ENCODE measurements at places on chromosomes 4 and X.

DNA sequence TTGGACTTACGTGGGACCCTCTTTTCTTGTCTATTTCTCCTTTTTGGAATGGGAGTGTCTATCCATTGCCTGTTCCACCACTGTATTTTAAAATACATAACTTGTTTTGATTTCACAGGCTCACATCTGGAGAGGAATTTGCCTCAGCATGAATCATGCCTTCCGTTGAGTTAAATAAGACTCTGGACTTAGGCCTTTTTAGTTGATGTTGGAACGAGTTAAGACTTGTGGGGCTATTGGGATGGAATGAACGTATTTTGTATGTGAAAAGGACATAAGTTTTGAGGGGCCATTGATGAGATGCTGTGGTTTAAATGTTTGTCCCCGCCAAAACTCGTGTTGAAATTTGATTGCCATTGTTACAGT, 66.2 kb downstream of the BEX3 start:
- ATAC-seq: no peak

- ATAC-seq: no peak
Measured at GRCh38 chr4:89109841-89110540, 1.3 kb upstream of the TIGD2 start.

DNA sequence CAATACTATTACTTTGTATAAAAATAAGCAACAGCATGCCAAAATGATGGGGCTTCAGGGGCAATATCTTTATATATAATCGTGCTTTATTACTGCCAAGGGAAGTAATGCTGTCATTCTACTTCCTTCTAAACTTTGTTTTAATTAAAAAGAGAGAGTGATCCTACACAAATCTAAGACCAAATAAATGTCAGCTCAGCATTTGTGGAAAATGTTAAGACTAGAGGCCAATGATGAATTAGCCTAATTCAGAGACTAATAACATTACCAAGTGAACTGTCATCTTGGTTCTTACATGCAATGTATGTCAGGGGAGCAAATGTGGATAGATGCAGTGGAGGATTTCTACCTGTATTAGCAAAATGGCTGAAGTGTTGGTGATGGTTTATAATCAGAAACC, 166.4 kb upstream of the PTCHD1 start:
- no peak for ATAC-seq

DNA sequence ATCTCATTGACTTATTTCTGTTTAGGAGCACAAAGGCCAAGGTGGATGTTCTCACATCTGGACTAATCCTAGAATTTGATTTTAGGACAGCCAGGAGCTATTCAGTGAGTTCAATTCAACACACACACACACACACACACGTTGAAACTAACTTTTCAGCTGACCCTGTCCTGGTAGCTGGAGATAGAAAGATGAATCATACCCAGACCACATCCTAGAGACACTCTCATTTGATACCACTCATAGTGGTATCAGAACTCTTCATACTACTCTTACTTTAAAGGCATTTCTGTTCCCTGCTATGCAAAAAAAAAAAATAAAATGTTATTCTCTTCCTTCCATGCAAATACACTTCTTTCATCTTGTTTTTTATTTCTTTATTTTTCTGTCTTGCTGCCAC, 36.7 kb downstream of the KLF8 start:
- peak; percentile 38 for ATAC-seq

GRCh38 chr4:106615961-106616360, 247.4 kb upstream of the GIMD1 start:
- ATAC-seq: no peak

All from activated CD4-positive, CD25-positive, alpha-beta regulatory T cell treated with anti-CD3 and anti-CD28 coated beads, Interleukin-2, amount 50 U/mL, for 24 hours (primary cell).